ENCODE measurements at places on chromosomes 1 and 21.

- DNase-seq = no peak
These were observed 5.7 kb downstream of the TMEM50A start for GRCh38 chr1:25343872-25344271.

DNA sequence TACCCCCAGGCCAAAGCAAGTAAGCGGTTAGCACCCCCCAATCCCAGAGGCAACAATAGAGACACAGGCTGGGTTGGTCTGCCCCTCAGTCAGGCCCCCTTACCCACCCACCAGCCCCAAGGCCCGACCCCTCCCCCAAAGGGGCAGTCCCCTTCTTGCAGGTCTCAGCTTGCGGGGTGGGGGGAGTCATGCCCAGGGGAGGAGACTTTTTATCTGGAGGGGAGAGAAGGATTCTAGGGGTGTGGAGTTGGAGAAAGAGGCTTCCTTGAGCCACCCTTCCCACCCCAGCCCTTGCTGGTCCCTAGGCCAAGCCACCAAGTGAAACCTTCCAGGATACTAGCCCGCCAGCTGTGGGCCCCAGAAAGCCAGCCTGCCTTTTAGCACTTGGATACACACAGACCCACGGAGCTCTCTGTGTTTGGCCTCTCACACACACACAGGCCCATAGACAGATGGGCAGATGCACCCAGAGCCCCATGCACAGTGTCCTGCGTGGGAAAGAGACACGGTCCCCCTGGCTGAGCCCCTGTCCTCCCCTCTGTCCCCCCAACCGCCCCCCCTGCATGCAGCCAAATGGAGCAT is 7.1 kb downstream of the TMEM54 start:
- DNase-seq = peak; percentile 33

GRCh38 chr1:111201275-111202090 is 1.0 kb upstream of the DENND2D start:
- no peak for DNase-seq

GRCh38 chr1:192376374-192376773 is 59.6 kb downstream of the RGS21 start:
- no peak for DNase-seq

GRCh38 chr1:90357995-90358394 is 359.1 kb downstream of the BARHL2 start:
- DNase-seq = no peak

DNA sequence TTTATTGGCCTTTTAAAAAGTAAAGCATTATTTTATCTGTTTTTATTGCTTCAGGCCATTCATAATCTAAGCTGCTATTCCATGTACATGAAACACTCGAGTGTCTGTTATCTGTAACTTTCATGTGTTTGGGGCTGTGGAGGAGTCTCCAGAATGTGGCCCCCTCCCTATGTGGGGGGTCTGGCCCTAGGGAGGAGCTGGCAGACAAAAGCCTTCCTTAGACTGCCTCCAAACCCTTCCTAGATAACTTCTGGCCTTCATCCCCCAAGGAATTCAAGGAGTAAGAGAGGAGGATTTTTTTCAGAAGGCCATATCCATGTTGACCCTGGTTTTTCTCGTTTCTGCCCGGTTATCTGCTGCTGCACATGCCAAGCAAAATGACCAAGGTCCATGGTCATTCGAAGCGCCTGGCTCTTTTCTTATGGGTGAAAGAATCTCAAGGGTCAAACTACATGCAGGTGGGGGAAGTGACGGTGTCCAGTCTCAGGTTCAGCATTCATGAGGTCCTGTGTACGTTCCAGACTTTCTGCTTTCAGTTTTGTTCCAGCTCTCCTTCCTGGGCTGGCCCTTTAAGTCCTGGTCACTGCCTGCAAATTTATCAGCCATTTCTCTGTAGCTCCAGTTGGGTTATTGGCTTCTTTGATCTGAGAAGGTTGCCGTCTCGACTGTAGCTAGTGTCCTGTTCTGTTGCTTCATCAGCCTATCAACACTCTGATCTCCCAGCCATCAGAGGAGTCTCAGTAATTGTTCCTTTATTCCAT is 8.3 kb downstream of the TENT5C start:
- DNase-seq = no peak

GRCh38 chr1:225449261-225449660 is 21.4 kb upstream of the LBR start:
- no peak for DNase-seq

GRCh38 chr1:155196103-155196892 is 11.4 kb downstream of the THBS3 start:
- no peak for DNase-seq

- no peak for DNase-seq
These were observed 57.8 kb downstream of the HMCN1 start for GRCh38 chr1:185792040-185792439.
